ENCODE measurements at places on chromosomes 11 and 22.
A peak's percentile ranks its signal among the peaks of the same experiment; 100 is the strongest.

DNA sequence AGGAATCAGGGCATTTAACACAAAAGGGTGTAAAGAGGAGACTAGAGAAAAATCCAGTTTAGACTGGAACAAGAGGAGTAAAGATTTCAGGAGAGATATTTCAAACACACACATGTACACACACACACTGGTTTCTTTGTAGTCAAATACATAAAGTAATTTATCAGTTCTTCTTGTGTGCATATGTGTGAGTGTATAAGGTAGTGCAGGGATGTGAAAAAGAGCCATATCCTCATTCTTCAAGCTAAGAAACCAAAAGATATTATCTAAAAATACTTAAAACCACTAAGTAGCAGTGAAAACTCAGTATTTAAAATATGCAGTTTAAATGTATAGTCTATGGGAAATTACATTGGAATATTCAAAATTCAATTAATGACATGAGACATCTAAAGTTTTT lies 52.5 kb upstream of the CARD18 start:
- DNase-seq, result no peak

- no peak for DNase-seq
These were observed at the start of gene ENDOD1 for GRCh38 chr11:95089620-95090542. ENDOD1 (plus strand) TSS chr11:95089846; CDS start chr11:95089928, 82 bp downstream.

DNA sequence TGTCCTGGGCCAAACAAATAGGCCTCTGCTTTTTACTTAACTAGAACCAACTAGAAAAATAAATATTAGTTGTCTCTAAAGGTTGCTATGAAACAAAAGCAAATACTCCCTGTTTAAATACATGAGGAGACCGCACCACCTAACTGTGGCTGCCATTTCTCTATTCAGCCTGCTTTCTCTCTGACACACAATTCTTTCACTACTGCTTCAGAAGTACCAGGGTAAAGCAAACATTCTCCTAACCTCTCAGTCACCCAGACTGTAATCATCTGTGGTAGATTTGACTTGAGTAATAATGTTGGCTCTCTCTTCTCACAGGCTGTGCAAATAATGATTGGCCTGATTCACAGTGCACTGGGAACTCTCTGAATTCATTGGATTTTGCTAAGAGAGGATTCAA lies 41.0 kb upstream of the MS4A8 start:
- no peak for DNase-seq

DNA sequence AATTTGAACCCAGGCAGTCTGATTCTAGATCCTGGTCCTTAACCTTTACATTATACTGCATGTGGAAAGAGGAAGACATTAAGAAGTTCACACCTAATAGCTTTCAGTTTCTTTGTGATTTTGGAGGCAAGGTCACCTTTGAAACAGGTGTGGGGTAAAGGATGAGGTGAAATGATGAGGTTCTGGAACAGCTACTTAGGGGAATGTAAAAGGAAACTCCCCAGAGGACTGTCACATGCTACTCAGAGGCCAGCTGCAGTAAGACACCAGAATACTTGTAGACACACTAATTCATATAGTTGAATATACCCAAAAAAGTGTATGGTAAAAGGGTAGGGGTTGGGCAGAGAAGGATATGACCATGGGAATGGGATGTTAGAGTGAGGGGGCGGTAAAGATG lies 5.4 kb downstream of the APIP start:
- no peak for DNase-seq

- DNase-seq, result no peak
These were observed 13.6 kb upstream of the ZNRF3 start for GRCh38 chr22:28869736-28870135.

- no peak for DNase-seq
These were observed 455.0 kb downstream of the BRD1 start for GRCh38 chr22:49372530-49373288.

- DNase-seq, result no peak
These were observed 30.4 kb upstream of the SYT7 start for GRCh38 chr11:61611309-61611708.

- DNase-seq, result no peak
These were observed 74.1 kb downstream of the LRP5 start for GRCh38 chr11:68386331-68386978.

DNA sequence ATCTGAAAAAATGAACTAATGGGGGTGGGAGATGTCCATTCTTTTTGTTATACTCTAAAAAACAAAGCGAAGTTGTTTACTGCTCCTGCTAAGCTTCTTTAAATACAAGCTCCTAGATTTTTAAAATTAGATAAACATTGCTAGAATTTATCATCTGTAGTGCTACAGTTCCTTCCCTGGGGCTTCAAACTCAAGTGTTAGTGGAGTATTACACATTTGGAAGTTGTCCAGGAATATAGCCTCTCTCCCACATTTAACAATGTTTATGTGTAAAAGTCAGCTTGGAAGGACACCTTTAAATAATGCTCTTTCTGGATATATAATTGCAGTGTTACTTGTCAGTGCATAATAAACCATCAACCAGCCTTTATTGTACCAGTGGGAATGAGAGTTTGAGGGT lies 155.5 kb downstream of the SPON1 start:
- DNase-seq, result no peak

DNA sequence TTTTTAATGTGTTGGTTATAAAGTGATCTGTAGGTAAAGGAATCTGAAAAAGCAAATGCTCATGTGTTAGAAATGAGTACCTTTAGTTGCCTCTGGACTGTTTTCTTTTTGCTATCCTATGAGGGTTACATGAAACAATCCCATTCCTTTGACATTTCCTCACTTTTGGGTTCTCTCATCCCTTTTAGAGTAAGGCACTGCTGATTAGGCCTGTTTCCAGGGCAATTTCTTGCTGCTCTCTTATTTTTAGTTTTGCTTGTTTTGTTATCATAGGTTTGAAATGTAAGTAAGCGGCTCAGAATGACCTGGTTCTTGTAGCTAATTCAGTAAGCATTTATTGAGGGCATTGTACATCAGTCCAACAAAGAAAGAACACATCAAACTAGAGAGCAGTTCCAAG lies 138.9 kb downstream of the DDX10 start:
- no peak for DNase-seq

GRCh38 chr11:80993536-80993935 lies 1552.7 kb upstream of the TENM4 start:
- DNase-seq, result no peak

DNA sequence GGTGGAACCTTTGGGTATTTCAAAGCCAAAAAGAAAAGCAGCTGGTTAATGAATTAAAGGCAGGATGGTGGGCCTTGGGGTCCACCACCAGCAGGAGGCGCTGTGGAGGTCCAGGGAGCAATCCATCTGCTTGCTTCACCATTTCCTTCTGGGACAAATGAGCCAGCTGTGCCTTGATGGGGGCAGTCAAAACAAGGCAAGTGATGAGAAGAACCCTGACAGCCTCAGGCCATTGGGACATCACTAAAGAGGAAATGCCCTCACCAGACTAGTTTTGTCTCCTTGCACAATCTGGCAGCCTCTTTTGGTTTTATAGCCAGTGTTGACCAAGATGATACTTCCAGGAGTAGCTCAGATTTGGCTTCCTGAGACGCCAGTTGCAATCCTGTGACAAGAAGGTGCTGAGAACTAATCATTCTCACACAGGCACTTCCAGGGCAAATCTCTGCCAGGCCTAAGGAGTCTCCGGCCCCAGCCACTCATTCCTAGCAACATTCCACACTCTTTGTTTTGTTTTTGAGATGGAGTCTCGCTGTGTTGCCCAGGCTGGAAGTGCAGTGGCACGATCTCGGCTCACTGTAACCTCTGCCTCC lies 38.2 kb upstream of the WEE1 start:
- DNase-seq, result peak; percentile 42

DNA sequence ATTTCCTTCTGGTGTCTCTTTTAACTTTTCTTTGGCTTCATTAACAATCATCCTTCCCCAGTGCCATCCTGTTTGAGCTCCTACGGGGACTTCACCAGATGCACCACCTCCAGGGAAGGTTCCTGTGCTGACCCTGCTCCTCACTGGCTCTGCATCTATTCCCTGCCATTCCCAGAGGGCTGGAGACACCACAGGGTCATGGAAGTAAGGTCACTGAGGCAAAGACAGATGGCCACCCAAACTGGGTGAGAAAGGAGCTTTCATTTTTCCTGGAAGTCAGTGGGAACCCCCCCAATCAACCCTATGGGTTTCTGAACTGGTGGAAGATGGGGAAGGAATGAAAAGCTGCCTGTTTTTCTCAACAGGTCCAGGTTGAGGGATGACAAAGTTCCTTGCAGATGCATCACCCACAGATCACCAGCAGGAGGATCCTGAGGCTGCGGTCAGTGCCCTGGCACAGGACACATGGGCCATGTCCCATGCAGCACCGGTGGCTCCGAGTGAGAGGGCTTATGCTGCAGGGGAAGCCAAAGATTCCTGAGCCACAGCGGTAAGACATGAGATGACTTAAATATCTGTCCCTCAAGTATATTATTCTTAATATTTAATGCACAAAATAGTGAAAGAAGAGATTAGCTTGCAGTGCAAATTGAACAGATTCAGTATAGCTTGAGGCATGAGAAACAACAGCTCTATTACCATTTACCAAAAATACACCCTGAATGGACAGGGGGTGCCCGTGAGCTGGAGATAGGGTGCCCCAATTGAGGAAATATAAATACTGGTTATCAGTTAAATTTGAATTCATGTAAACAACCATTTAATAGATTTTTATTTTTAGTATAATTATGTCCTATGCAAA lies 73.0 kb upstream of the VPREB1 start:
- DNase-seq, result no peak

- DNase-seq, result no peak
These were observed 48.0 kb downstream of the FLI1 start for GRCh38 chr11:128741916-128742315.

GRCh38 chr11:113137713-113138529 lies 176.5 kb upstream of the TTC12 start:
- DNase-seq, result no peak

GRCh38 chr11:61494381-61494961 lies 14.1 kb upstream of the LRRC10B start:
- DNase-seq, result no peak

GRCh38 chr11:58742140-58742539 lies 10.4 kb upstream of the GLYAT start:
- DNase-seq, result no peak

DNA sequence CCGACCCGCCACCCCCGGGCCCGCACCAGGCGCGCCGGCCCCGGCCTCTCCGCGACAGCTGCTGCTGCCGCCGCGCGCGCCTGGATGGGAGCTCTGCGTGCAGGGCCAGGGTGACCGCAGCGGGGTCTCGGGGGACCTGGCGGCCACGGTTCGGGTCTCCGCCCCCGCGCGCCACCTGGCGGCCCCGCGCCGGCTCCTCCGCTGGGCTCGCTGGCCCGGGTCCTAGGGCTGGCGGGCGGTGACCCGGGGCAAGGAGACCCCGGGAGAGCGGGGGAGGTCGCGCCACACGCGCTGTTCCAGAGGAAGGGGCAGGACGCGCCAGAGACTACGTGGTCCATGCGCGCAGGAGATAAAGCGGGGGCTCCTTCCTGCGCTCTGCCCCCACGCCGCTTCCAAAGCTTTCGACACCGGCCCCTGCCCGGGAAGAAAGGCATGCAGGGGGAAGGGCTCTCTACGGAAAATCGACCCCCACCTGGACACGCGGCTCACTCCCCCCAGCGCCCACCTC lies 562 bp downstream of the SHANK2 start:
- DNase-seq, result no peak

DNA sequence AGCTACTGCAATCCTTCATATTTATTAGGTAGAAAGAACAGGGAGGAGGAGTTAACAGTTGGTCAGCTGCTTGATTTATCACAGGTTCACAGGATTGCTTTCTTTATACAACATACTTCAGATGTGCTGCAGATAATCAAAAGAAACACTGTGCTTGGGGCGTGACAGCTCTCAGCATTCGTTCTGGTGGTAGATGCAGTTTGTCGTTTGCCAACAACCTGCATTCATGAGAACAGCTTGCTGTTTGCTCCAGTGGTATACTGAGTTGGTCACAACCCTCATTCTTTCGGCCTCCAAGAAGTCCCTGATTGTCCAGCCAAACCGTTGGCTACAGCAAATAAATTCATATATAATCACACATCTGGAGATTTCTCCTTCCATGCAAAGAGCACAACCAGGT lies 120.5 kb downstream of the ZNF280B start:
- DNase-seq, result no peak

DNA sequence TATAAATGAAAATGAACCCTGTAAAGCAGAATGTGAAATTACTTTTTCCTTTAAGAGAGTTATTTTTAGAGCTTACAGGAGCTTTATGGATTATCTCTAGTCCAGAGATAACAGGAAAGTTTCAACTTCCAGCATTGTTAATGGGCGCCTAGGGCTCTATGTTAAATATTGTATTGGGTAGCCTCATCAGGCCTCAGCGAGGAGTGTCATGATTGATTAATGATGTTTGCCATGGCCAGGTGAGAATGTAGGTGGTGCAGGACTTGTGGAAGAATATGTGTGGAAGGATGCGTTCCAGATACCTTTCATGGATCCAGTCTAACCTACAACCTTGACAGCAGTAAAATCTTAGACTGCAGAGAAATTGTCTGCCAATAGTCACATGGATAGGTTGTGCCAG lies 50.6 kb downstream of the ME3 start:
- no peak for DNase-seq

GRCh38 chr11:19553683-19554333 lies 158.8 kb upstream of the NAV2 start:
- peak; percentile 16 for DNase-seq

GRCh38 chr11:71246559-71246958 lies 5.8 kb downstream of the SHANK2 start:
- DNase-seq, result no peak

DNA sequence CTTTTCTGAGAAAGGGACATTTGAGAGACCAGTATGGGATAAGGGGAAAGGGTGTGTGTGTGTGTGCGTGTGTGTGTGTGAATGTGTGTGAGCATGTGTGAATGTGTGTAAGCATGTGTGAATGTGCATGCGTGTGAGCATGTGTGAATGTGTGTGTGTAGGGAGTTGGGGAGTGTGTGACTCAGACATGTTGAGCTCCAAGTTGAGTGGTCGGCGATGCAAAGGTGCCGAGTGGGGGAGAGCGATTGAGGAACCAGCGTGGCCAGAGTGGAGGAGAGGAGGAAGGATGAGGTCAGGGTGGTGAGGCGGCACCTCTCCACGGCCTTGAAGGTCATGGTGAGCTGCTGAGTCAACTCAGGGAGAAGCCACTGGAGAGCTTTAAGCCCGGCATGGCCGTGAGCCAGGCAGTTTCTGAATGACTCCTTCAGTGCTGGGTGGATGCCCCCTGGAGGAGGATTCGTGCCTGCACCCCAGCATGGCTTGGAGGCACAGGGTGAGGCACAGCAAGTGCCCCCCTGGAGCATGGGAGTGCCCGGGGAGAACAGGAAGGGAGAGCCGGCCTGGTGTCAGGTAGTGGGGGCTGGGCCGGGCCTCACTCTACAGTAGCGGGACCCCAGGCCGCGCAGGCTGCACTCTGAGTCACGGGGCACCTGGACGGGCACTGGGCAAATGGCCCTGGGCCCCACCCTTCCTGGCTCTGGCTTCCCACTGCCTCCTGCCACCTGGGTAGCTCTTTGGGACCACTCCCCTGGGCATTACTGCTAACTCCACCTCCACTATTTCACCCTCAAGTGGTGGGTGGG lies 8.2 kb upstream of the CCDC88B start:
- no peak for DNase-seq
